ENCODE measurements at places on chromosomes 12 and 14.

DNA sequence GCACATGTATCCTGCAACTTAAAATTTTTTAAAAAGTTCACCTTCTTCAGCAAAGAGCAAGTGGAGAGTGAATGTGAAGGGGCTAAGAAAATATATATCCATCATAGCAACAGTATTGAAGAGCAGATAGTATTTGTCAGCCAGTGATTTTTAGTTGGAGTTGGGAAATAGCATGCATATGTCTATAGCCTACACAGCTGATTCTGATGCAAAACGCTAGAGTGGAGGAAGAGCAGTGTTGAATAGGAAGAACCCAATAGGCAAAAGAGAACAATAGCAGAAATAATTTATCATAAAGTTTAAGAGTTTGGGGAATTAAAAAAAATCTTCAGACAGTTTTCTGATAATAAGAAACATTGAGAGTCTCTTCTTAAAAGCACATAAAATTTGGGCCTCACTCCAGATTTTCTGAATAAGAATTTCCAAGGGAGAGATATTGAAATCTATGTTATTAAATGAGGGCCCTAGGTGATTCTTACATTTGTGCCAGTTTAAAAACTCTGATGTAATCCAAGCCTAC lies 12.0 kb downstream of the PDE6H start:
- DNase-seq, result no peak

DNA sequence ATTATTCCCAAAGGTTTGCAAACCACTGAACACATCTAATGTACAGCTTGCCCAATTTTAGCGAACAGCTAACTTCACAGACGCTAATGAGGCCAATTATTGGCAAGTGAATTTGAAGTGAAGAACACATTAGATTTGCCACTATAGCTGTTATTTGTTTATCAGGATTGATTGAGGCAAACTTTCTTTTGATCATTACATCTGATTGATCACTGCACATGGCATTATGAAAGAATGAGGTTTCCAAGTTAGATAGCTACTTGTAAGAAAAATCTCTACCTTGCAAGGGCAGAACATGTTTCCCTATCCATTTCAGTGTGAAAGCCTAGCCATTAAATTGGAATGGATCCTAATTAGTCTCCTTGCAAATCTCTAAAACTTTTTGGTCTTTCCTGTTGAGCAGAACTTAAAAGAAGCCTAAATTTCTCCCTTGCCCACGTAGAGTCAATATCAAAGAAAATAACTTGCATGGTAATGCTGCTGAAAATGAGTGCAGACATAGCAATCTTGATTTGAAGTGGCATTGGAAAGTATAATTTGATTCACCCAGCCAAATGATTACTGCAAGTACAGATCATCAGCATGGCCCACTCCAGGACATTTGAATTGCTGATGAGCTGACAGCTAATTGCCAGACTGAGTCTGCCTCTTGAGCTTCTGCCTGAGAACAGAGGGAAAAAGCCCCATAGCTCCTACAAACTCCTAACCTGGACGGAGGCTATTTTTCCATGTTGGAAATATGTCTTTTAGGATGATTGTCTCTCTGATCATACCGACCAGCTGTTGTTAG lies 98.6 kb downstream of the TPH2 start:
- no peak for DNase-seq

- DNase-seq, result no peak
These were observed 160.2 kb downstream of the PPM1H start for GRCh38 chr12:62774794-62775193.

DNA sequence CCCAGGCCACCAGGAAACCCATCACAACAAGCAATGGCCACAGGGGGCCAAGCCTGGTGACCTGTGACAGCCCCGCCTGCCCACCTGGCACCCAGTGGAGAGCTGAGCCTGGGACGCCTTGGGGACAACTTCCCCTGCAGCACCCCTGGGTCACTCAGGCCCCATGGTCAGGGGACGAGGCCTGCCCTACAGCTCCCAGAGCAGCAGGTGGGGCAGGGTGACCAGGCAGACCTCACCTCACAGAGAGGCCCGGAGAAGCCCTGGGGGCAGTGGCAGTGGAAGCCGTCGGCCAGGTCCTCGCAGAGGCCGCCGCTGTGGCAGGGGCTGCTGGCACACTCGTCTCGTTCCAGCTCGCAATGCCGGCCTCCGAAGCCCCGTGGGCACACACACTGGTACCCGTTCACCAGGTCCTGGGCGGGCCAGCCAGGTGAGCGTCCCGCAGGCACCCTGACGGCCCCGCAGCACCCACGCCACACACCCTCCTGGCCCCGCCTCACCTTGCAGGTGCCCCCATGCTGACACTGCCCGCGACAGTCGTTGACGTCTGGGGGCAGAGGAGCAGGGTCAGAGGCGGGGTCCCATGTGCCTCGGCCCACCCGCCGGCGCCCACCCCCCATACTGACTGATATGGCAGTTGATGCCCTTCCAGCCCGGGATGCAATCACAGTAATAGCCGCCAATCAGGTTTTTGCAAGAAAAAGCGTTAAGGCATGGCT lies 18.1 kb downstream of the JAG2 start:
- DNase-seq, result no peak

DNA sequence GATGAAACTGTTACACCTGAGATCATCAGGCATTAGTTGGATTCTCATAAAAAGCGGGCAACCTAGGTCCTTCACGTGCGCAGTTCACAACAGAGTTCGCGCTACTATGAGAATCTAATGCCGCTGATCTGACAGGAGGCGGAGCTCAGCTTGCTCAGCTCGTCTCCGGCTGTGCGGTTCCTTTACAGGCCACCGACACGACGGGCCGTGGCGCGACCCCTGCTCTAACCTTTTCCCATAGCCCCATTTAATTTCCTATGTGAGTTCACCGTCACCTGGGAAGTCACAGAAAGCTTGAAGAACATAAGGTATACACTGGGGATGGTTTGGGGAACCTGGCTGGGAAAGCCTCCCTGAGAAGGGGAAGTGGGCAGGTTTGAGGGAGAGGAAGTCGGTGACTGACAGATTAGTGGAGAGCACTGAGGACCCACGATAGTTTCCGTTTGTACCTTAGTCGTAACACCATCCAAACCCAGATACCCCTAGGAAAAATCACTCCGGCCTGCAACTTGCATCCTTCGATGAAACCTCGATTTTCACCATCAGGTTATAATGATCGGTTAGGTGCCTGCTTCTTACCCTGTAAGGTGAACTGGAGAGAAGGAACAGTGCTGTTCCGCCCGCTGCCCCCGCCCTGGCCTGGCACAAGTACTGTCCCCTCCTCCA lies 2.8 kb upstream of the AAAS start:
- DNase-seq, result no peak

- DNase-seq, result no peak
These were observed 176.2 kb upstream of the PDZRN4 start for GRCh38 chr12:41011939-41012338.

DNA sequence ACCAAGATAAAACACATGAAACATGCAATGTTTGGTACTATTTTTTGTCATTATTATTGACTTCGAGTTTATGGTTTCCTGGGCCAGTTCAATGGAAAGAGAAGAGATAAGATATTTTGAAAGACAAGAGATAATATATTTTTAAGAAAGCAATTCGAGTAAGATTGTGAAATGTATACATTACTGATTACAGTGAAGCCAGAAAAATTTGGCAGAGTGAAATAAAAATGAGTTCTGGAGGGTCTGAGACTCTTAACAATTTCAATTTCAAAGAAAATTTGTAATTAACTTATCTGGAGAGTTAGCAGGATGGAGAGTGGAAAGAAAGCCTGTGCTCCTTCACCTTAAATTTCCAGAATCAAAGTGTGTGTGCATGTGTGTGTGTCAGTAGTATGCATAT lies 17.3 kb downstream of the CCER1 start:
- no peak for DNase-seq

DNA sequence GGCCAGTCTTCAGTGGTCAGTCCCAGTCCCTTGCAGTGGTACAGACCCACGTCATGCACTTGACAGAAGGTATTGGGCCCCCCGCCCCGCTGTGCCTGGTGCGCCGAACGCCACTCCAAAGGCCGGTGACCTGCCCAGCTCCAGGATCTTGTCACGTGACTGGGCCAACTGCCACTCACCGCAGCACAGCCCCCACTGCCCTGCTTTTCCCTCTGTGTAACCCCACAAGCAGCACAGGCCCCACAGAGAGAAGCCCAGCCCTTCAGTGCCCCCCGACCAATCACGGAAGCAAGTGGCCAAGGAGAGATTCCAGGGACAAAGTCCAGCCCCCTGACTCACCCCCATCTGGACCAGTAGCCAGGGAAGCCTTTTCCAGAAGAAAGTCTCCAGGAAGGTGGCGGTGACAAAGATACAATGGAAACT lies 498 bp downstream of the GPR132 start:
- no peak for DNase-seq

DNA sequence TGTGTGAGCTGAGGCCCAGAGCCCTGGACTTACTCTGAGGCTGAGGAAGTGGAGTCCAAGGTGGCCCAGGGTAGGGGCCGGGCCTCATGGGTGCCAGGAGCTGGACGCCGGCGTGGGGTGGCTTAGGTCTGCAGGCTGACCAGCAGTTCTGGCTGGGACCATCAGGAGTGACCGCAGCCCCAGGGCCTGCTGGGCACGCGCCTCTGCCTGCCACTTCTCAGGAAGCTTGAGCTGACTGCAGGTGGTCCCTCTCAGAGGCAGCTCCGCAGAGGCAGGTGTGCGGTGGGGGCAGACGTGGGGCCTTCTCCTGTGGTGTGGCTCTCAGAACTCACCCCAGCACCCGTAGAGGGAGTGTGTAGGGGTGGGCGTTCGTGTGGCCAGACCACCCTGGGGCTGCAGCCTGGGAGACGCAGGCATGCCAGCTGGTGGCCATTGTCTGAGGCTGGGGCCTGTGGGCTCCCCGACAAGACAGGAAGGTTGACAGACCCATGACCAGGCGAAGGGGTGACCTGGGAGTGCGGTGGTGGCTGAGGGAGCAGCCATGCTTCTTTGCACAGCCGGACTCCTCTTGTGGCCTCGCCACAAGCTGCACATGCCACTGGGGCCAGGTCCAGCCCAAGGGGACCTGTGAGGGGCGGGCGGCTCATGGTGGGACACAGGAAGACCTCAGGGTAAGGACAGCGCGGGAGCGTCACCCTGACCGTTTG lies 40.0 kb upstream of the TEX22 start:
- DNase-seq, result no peak

GRCh38 chr12:115002434-115002833 lies 318.5 kb upstream of the TBX3 start:
- DNase-seq, result no peak

- no peak for DNase-seq
These were observed 31.8 kb upstream of the GNS start for GRCh38 chr12:64791036-64791435.

DNA sequence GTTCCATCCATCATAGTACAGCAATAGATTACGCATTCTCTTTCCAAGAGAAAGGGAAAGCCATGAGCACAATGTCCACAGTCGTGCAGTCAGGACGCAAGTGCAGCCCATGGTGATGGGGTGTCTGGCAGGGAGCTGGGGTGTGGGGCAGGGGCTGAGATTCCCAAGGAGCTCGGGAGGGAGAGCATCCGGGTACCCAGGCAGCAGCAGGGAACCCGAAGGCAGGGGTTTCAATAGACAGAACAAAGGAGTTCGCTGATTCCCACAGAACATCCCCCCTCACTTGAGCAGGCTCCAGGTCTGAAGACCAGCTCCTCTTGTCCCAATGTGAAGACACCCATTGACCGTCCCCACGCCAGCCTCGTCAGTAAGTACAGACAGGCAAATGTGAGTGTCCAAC lies 13.5 kb downstream of the ANHX start:
- DNase-seq, result no peak

- DNase-seq, result no peak
These were observed 28.5 kb downstream of the ACTR6 start for GRCh38 chr12:100229036-100229635.

GRCh38 chr12:74111688-74112360 lies 425.8 kb upstream of the ATXN7L3B start:
- no peak for DNase-seq

GRCh38 chr12:13342971-13343370 lies 146.4 kb downstream of the EMP1 start:
- no peak for DNase-seq

DNA sequence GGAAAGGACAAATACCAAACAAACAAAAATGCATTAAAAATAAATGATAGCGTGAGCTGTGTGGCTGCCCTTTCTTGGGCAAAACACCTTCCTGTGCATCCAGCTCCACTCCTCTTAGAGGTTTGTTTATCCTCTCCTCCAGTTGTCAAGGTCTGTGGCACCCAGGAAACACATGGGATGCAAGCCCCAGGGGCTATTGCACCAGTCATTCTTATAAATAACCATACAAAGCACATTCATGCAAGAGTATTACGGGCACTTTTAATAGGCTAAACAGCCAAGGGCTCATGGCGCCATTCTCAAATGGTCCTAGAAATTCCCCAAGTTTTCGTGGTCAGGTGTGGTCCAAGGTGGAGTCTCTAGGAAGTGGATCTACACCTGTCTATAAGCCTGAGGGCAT lies 257.0 kb downstream of the DPF3 start:
- no peak for DNase-seq

DNA sequence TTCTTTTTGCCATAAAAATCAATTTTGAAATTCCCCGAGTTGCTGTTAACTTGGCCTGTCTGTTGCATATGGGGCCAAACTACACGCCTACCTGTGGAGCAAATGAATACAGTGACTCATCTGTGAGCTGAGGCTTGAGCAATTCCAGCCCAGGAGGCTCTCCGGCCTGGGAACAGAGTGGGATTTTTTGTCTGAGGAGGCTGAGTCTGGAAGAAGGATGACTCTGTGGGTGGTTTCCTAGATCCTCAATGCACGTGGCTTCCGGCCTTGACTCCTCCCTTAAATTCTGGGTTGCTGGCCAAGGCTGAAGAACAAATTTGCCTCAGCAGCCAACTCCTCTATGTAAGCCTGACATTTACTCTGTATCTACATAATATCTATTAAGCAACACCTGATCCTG lies 124.1 kb downstream of the SSPN start:
- no peak for DNase-seq

- DNase-seq, result no peak
These were observed 13.2 kb downstream of the SETD3 start for GRCh38 chr14:99467336-99468078.

GRCh38 chr14:68576496-68577244 lies 216.2 kb downstream of the ZFP36L1 start:
- DNase-seq, result no peak

Measured in NCI-H1048 (cell line).